NCI-H1417 treated with DMSO at 0.1 percent for 48 hours (cell line): ENCODE measurements at places on chromosomes 16 and 17.

GRCh38 chr16:12089492-12090150 lies 113.1 kb downstream of the SNX29 start:
- DNase-seq: no peak

GRCh38 chr17:6290488-6291196 lies 144.3 kb downstream of the AIPL1 start:
- DNase-seq: no peak

GRCh38 chr16:71367241-71367976 lies 8.9 kb downstream of the CALB2 start:
- no peak for DNase-seq

GRCh38 chr16:87196231-87196630 lies 121.0 kb downstream of the C16orf95 start:
- DNase-seq: no peak

GRCh38 chr16:75038036-75038858 lies 39.4 kb downstream of the ZNRF1 start:
- no peak for DNase-seq

DNA sequence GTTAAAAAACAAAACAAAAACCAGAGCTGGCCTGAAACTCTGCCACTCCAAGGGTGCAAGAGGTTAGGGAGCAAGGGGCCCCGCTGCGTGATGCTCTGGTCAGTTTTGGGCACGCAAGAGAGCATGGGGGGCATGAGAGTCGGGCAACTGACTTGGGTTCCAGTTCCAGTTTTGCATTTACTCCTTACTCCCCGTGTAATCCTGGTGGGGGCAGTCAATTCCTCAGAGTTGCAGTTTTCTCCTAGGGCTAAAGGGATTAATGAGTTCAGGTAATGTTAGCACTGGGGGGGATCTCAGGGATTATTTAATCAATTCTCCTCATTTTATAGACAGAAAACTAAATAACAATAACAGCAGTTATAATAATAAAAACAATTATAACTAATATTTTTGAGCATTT lies 72.9 kb upstream of the PMFBP1 start:
- no peak for DNase-seq

DNA sequence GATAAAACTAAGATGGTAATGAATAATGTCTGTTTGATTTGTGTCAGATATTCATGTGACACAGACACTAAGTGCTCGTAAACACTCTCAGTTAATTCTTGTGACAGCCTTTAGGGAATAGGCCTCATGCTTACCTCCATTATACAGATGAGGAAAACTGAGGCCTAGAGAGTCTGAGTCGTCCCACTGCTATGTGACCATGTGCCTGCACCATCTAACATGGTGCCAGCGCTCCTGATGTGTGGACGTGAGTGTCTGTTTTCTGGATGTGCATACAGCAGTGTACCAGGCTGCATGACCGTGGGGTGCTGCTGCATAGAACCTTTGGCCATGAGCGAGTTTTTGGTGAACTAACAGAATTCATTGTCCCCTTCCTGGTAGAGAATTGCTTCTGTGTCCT lies 61.8 kb downstream of the MPRIP start:
- no peak for DNase-seq

- no peak for DNase-seq
Observed at GRCh38 chr16:50067290-50067853, 1.6 kb downstream of the HEATR3 start.

DNA sequence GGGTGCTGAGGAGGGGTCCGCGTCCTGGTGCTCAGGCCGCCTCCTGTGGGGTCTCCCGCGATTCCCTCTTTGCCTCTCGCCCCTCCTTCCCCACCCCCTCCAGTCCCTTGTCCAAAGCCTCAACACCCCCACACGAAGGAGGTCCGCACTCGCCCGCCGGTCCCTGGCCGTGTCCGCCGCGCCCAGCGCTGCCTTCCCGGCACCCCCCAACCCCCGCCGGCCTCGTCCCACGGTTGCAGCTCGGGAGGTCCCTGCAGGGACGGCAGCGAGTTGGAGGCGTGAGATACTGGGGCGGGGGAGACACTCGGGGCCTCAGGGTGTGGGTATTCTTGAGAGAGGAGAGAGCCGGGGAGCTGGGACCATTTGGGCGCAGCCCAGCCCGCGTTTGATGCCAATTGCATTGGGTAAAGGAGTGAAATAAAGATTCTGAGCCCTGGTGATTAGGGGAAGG lies 468 bp downstream of the FLYWCH2 start:
- DNase-seq: no peak

GRCh38 chr17:41417576-41418015 lies 6.8 kb downstream of the KRT37 start:
- DNase-seq: no peak

GRCh38 chr17:76034428-76035350 lies 7.6 kb upstream of the EVPL start:
- no peak for DNase-seq

DNA sequence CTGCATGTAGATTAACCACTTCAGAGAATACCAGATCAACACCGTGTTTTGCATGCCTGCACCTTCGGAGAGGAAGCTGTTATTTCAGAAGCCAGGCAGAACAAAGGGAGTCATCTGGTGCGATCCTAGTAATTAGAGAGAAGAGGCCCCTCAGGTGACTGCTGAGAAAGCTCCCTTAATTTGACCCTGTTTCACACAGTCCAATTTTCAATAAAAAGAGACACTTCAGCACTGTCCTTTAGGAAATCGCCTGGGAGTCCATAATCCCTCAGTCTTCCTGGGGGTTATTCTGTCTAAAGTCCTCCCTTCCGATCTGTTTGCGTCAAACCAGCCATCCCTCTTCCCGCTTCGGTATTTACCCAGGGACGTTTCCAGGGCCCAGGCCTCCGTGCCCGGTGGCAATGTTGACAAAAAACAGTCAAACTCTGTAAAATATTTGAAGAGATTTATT lies 23.4 kb upstream of the TNRC6C start:
- no peak for DNase-seq

DNA sequence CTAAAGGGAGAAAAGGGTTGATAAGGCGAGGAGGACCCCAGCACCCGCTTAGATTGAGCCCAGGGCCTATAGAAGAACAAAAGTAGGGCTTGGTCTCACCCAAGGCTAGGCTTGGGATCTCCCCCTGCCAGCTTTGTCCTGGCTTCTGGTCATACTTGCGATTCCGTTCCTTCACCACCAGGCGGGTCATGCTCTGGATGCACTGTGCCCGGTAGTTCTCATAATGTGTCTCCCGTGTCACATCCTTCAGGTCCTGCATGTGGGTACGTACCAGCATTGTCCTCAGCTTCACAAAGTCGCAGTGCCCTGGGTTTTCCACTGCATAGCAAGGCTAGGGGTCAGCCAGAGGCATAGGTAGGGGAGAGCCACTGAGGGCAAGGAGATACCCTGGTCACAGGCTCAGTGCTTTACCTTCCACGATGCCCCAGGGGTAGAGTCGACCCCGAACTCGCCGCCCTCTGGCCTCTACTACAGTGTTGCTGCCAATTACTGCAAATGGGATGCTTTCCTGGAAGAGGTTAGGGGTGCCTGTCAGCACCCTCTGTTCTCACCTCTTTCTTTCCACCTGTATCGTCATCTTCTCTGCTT lies 6.5 kb upstream of the MTMR4 start:
- no peak for DNase-seq
